CD4-positive, alpha-beta T cell treated with Interleukin-4 for 1 hour (primary cell): ENCODE measurements at places on chromosomes 6 and 20.

- no peak for DNase-seq
These were observed 22.6 kb downstream of the GNAS start for GRCh38 chr20:58875111-58875510.

DNA sequence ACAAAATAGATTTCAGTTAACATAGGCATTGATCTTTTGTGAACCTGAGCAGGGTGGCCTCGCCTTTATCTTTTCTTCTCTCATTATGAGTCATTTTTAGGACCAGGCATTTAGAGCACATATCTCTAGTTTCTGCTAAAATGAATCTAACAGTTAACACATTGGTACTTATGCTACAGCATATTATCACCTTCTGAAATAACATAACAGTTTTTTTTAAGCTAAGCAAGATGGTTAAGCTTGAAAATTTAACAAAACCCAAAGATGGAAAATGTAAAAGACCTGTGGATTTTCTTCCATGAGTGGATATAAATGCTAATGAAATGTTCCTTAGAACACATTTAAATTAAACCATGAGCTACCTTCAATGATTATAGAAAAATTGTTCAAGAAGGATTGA is 487.1 kb upstream of the RNF217 start:
- no peak for DNase-seq

GRCh38 chr6:38852215-38852614 is 137.1 kb downstream of the DNAH8 start:
- no peak for DNase-seq

- no peak for DNase-seq
These were observed 49.0 kb upstream of the VSTM2L start for GRCh38 chr20:37853823-37854375.

GRCh38 chr6:25065666-25066065 is 129.9 kb upstream of the RIPOR2 start:
- no peak for DNase-seq

GRCh38 chr6:110738899-110739365 is 76.3 kb downstream of the CDK19 start:
- peak; percentile 10 for DNase-seq

DNA sequence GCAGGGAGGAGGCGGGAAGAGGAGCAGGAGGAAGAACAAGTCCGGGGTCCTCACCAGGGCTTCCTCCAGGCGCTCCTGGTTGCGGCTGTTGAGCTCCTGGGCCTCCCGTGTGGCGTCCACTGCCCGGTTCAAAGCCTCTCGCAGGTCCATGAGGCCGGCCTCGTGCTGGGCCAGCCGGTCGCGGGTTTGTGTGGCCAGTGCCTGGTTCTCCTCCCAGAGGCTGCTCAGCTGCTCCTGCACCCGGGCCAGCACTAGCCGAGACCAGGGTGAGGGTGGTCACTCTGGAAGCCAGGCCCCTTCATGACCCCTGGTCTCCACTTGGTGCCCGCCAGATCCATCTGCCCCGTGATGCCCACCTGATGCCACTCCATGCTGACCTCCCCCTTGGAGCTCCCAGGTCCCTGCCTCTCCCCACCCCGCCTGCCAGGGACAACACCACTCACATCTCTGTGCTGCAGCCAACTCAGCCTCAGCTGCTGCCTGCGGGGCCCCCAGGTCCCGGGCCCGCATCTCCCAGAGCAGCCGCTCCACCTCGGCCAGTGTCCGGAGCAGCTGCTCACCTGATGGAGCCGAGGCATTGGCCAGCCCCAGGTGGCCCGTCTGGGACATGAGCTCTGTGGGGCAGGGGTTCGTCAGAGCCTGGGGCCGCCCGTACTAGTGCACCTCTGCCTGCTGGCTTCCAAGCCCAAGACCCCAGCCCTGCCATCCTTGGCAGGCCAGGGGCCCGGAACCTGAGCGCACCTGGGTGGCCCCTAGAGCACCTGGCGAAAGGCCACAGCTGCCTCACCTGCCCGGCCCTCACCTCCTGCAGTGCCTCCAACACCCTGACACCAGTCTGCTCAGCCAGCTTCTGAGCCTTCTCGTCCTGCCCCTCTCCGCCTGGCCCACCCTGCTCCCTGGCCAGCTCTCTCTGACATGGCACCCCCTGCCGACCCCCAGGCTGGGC is 15.9 kb downstream of the ADRM1 start:
- DNase-seq = no peak

DNA sequence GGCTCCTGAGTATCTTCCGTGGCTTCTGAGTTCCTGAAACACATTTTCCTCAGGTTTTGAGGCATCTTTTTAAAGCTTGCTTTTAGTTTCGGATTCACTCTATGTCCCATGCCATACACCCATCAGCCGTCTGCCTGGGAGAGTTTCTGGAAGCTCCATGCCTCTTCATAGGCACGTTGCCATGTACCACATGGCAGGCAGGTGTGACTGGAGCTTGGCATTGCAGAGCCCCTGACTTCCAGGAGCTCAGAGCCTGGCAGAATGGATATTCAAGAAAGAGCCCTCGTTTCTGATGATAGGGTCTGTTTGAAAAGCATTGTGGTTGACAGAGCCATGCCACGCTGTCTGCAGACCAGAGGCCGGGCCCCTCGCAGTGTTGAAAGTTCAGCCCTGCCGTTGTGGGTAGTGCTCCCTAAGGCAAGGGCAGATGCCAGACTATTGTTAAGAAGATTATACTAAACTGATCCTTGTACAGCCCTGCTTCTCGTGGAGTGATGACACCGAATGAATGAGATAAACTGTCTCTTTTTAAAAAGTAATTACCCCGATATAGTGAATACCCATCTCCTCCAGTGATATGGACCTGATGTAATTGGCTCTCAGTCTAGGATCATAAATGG is 100.0 kb downstream of the RPP40 start:
- no peak for DNase-seq

DNA sequence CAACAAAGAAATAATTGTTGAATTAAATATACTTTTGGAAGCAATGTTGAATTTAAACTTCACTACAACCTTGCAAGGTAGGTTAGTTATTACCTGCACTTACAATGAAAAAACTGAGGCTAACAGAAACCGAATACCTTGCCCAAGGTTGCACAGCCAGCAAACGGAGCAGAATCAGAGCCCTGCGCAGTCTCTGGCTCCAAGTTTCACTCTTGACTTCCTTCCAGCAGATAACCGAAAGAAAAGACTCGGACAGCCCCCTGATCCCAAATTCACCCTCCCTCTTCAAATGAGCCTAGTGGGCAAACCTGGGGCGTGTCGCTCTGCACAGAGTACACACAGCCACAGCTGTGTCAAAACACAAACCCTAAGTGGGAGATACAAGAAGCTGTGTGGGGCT is 72.1 kb upstream of the FOXQ1 start:
- DNase-seq = no peak

- DNase-seq = no peak
These were observed 36.0 kb downstream of the TMEM242 start for GRCh38 chr6:157287247-157287850.

- no peak for DNase-seq
These were observed 26.2 kb upstream of the HDAC2 start for GRCh38 chr6:113997116-113997515.

- no peak for DNase-seq
These were observed 199.8 kb downstream of the PLCB1 start for GRCh38 chr20:8331740-8332412.

DNA sequence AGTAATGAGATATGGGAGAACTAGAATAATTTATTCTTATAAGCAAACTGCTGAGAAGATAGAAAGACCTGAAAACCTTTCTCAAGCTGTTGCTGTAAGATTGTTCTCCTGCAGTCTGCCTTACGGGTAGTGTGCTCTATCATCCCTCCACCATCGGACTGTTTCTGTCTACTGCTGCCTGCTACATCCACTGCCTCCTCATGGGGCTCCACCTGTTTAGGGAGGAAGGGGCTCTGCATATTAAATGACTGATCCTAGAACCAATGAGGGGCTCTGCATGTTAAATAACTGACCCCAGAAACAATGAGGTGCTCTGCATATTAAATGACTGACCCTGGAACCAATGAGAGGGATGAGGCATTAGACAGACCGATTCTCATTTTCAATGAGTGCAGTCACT is 654.6 kb downstream of the KIF16B start:
- DNase-seq = no peak

DNA sequence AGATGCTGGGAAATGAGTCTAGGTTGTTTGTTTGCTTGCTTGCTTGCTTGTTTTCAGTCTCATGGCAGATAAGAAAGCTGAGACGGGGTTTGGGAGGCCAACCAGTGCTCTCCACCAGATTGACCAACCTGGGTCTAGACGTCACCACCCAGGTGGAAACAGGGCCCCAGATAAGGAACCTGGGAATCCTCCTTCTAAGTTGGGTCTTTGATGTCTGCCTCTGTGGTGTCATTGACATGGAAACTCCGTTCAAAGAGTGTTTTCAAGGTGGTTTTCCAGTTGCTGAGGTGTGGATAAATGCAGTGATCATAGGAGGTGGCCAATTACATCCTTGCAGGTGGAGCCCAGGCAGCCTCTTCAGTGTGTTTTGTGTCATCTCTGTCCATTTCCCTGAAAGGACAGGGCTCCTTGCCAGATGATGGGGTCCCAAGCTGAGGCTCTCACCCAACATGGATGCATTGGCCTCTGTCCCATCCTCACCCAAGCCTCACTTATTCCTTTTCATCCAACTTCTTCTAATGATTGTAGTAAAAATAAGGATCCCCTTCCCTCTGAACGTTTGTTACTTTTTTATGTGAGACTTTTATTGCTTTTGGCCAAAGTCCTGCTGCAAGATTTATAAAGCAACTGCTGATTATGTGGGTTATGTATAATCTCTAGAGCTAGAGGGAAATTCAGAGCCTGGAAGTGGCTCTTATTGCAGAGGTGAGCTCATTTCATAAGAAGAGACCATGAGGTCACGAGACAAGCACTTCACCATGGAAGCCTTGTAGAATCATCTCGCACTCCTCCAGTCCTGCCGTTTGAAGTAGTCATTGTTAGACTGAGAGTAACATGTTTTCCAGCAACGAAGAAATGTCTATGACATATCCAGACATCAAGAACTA is 32.0 kb upstream of the SYNDIG1 start:
- DNase-seq = no peak
